A549 treated with AZD2906 at 1 μM for 4 hours (cell line): ENCODE measurements at places on chromosomes 3 and 15. TPM values are rescaled to one million over a fixed set of nuclear protein-coding genes. Genes with fewer than 3 reads are reported as not detected.

RBMS3 gene
- total RNA-seq, result 0.43 to 1.1 TPM (median 0.88 TPM) in 5 replicates

AGBL1 gene
- total RNA-seq, result not detected in 5 replicates

UQCRC1 gene
- 172 to 207 TPM (median 176 TPM) in 5 replicates for total RNA-seq

CP gene
- 3.4 to 7.4 TPM (median 6.1 TPM) in 5 replicates for total RNA-seq

SLC2A2 gene
- total RNA-seq, result not detected in 5 replicates

CPNE4 gene
- 5.0 to 7.5 TPM (median 6.0 TPM) in 5 replicates for total RNA-seq

HDDC3 gene
- 27.9 to 36.4 TPM (median 35.4 TPM) in 5 replicates for total RNA-seq

PIGZ gene
- total RNA-seq, result 1.2 to 1.7 TPM (median 1.4 TPM) in 5 replicates

ANKUB1 gene
- total RNA-seq, result not detected in 5 replicates

SETD5 gene
- total RNA-seq, result 40.2 to 50.8 TPM (median 42.2 TPM) in 5 replicates

PIF1 gene
- total RNA-seq, result 9.8 to 17.7 TPM (median 16.7 TPM) in 5 replicates

REC114 gene
- total RNA-seq, result not detected in 5 replicates

BSN gene
- total RNA-seq, result 0.12 to 0.19 TPM (median 0.16 TPM) in 5 replicates

IL16 gene
- total RNA-seq, result 0.01 to 0.17 TPM (median 0.09 TPM) in 4 of 5 replicates, not detected in the other

NANOGP8 gene
- total RNA-seq, result not detected in 5 replicates

MYZAP gene
- 1.3 to 1.5 TPM (median 1.4 TPM) in 5 replicates for total RNA-seq

GOLGA8G gene
- not detected in 5 replicates for total RNA-seq

ADAMTS7 gene
- total RNA-seq, result 5.8 to 9.9 TPM (median 8.8 TPM) in 5 replicates

NR1I2 gene
- total RNA-seq, result not detected in 5 replicates

CFAP91 gene
- total RNA-seq, result 0.23 to 0.35 TPM (median 0.25 TPM) in 4 of 5 replicates, not detected in the other

C3orf33 gene
- total RNA-seq, result 5.0 to 6.5 TPM (median 6.0 TPM) in 5 replicates

ROPN1 gene
- total RNA-seq, result not detected in 5 replicates

KBTBD13 gene
- total RNA-seq, result not detected in 5 replicates

ADGRG7 gene
- total RNA-seq, result not detected in 5 replicates

GOLGA6L9 gene
- total RNA-seq, result 1.8 to 3.0 TPM (median 1.9 TPM) in 5 replicates

DAZL gene
- not detected in 5 replicates for total RNA-seq

RLBP1 gene
- total RNA-seq, result not detected in 5 replicates

CFAP100 gene
- not detected in 5 replicates for total RNA-seq

ASTE1 gene
- 4.5 to 5.6 TPM (median 5.1 TPM) in 5 replicates for total RNA-seq

DPPA2 gene
- total RNA-seq, result not detected in 5 replicates

GADL1 gene
- not detected in 5 replicates for total RNA-seq

CHRNA3 gene
- total RNA-seq, result 0.30 to 0.71 TPM (median 0.33 TPM) in 5 replicates

TJP1 gene
- 57.8 to 93.2 TPM (median 72.8 TPM) in 5 replicates for total RNA-seq

DUOXA2 gene
- total RNA-seq, result not detected in 5 replicates
